ENCODE measurements at places on chromosomes 2 and 18. TPM values are rescaled to one million over a fixed set of nuclear protein-coding genes. Genes with fewer than 3 reads are reported as not detected.

PARD6G gene
- not detected for total RNA-seq

ARHGEF33 gene
- 0.20 TPM for total RNA-seq

RTP5 gene
- total RNA-seq = not detected

ILKAP gene
- total RNA-seq = 102 TPM

TRIB2 gene
- total RNA-seq = 36.3 TPM

OTX1 gene
- total RNA-seq = not detected

GPR39 gene
- total RNA-seq = not detected

TLK1 gene
- 186 TPM for total RNA-seq

DNA sequence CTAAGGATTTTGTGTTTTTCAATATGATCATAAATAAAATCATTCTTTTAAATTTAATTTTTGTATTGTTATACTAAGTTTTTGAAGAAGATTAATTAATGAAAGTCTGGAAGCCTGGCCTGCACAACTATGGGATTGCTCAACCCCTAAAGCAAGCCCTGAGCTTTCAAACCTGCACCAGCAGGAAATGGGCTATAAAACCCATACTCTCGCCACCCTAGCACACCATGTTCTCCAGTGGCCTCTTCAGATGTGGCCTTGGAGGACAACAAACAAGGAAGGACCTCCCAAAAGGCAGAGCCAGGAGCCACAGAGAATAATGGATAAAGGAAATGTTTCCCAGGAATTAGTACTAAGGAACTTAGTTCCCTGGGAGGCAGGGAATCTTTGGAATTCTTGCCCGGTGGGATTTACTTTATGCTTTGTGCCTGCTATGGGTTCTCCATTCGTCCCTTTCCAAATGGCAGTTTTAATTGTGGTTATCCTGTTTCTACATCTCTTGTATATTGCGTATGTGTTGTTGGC lies 212.5 kb downstream of the ZFP36L2 start:
- no peak for DNase-seq

GRCh38 chr2:43080571-43081021 lies 145.8 kb downstream of the ZFP36L2 start:
- DNase-seq = no peak

DNA sequence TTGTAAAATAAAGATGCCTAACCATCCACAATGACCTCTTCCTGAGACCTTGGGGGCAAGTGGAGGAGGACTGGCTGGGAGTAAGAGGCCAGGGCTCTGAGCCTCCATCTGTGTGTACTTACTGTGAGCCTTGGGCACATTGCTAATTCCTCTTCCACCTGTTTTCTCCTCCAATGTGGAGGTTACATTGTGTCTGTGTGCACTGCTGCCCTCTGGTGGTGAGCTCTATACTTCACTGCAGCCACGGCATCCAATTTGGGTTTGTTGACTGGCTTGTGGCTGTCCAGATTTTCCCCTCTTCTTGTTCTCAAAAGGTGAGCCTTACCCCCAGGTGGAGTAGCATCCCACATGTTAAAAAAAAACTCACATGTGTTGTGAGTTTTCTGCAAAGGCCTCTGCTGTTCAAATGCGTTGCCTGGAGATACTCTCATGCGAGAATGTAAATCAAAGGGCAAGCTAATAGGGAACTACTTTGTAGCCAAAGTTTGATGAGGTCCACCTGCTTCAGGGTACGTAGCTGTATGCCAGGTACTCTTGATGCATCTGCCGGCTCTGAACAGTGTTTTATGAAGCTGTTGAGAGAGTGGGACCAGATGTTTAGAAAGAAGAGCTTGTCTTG lies 80.8 kb downstream of the APOB start:
- DNase-seq = peak; percentile 78

- DNase-seq = no peak
Measured at GRCh38 chr18:5297597-5297996, 2.1 kb upstream of the ZBTB14 start.

GRCh38 chr2:46561731-46562450 lies 82.5 kb downstream of the TMEM247 start:
- DNase-seq = no peak

DNA sequence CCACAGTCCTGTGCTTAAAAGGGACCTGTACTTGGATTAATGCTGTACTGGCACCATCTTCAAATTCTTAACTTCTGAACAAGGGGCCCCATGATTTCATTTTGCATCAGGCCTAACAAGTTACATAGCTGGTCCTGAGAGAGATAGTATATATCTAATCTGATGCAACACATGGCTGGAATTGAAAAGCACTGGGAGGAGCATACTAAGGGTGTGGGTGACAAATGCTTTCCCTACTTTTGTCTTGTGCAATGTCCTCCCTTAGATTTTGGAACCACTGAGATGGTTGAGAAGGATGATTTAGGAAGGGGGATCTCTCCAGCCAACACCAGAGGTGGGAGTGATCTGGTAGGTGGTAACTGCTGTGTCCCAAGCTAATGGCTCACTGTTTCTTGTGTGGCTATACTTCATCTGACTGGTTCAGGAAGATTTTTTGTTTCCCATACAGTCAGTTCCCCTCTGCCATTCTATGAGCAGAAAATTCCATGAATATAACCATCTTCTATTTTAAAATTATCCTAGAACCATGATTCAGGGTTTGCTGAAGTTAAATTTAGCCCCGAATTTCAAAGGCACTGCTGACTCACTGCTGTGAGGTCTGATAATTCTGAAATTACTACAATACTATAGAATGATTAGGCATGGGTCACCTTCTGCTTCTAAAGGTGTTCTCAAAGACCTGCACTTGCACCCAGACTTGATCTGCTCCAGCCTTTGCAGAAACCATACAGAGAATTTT lies 108.3 kb upstream of the NCKAP5 start:
- DNase-seq = no peak

GRCh38 chr18:37487400-37487867 lies 78.2 kb downstream of the CELF4 start:
- no peak for DNase-seq

- no peak for DNase-seq
Measured at GRCh38 chr2:240018071-240018750, 6.9 kb downstream of the NDUFA10 start.

GRCh38 chr2:190545093-190545492 lies 10.6 kb upstream of the NEMP2 start:
- no peak for DNase-seq

- no peak for DNase-seq
Measured at GRCh38 chr2:27271631-27272340, 3.4 kb upstream of the DNAJC5G start.

DNA sequence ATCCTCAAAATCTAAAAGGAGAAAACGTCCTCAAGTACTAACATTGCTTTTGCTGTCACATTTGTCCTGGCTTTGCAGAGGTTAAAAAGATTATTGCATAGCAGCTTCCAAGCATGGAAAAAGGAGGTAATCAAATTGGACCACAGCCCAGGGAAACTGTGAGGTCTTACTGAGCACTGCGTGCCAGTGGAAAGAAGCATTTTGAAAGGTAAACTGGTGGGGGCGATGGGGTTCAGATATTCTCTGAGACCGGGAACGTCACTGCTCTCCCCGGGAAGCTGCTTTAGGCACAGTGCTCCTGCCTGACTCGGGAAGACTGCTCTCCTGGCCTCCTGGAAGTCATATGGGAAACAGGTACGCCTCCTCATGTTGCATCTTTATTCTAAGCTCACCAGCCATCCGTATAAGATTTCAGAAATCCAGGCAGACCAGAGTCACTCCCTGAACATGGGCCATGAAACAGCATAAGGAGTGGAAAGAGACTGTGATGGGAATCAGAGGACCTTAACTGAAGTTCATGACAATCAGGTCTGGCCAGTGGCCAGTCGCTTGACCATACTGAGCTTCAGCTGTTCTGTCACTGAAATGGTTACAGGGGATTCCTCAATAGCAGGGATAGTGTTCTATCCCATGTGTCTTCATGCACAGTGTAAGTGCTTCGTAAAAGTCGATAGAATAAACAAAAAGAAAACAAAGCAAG lies 284.1 kb downstream of the TRIB2 start:
- DNase-seq = no peak

DNA sequence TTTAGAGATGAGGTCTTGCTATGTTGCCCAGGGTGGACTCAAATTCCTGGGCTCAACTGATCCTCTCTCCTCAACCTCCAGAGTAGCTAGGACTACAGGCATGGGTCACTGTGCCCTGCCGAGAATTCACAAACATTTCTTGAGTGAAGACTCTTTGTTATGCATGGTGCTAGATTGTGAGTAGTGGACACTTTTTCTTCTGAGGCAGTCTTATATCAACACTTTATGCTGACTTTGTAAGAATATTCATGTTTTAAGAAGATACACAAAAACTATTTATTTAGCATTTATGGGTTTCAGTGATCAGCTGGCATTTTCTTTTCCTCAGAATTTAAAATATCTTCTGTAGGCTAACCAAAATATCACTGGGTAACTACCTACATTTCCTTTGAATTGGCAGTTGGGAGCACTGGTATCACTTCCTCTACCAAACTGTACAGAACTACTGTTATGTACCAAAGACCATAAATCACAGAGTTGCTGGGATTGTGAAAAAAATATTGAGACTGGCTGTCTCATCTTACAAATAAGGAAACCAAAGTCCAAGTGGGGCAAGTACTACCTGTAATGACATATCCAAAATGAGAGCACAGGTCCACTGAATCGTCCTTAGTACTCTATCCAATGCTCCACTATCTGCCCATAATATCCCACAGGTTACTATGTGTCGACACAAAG lies 34.0 kb downstream of the DOCK10 start:
- DNase-seq = peak; percentile 49

All from B cell (primary cell).